GM12892 (cell line): ENCODE measurements at places on chromosomes 2 and 18.

DNA sequence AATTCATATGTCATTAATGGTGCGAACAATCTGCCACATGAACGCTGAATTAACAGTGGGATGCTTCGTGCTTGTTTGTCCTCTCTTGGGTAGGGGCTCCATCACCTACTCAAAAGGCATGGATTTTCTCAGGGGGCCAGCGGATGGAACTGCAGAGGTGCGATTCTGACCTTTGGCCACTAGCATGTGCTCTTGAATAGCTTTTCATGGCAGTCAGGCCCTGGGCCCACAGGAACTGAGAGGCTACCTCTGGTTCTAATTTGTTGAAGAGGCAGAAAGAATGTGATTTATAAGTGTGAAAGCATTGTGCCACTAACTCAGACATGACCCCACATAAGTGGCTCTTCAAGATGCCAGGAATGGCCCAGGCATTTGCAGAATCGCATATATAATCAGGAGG lies 283.2 kb downstream of the INSIG2 start:
- no peak for DNase-seq

GRCh38 chr2:239302808-239303557 lies 97.8 kb downstream of the HDAC4 start:
- DNase-seq, result no peak

DNA sequence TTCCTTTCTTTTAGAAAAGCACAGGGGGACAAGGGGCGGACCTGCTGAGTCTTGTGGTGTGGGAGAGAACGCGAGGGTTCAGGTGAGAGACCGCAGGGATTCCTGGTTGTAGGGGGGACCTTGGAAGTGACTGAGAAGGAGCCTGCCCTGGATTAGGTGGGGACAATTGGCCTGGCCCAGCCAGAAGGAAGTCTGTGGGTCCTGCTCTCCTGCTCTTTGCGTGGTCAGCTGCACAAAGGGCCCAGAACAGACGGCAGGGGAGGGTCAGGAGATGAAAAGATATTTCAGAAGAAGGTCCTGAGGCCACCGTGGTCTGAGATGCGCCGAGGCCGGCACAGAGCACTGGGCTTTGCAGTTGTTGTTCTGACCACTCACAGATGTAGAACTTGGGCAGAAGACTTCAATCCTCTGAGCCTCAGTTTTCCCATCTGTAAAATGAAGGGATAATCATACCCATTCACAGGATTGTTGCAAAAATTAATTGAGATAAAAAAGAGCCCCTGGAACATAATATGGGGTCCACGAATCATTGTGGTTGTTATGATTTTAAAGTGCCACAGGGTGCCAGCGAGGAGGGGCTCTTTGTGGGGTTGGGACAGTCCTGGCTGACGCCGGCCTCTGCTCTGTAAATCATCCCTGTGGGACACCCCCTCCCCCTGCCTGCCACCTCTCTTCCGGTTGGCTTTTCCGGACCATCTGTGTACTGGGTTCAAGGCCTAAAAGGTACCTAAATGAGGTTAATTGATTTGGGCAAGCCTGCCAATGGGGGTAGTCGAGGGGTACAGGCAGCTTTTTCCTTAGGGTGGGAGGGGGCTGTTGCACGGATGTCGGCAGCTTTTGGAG lies 1.8 kb downstream of the LPIN1 start:
- DNase-seq, result no peak

GRCh38 chr2:103169861-103170260 lies 408.0 kb downstream of the TMEM182 start:
- DNase-seq, result no peak

DNA sequence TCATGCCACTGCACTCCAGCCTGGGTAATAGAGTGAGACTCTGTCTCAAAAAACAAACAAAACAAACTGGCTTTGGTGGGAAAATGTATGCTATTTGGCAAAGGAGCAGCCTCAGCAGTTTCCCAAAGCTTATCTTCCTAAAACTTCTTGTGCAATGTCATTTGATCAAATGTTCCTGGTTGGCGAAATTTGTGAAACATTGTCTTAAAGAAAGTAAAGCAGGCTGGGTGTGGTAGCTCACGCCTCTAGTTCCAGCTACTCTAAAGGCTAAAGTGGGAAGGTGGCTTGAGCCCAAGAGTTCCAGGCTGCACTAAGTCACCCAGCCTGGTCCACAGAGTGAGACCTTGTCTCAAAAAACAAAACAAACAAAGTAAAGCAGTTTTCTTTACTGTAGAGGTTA lies 17.3 kb upstream of the TAF4B start:
- DNase-seq, result no peak
